ENCODE measurements at places on chromosomes 11 and 22.

- DNase-seq: no peak
These were observed 61.4 kb downstream of the LIF start for GRCh38 chr22:30185129-30185528.

DNA sequence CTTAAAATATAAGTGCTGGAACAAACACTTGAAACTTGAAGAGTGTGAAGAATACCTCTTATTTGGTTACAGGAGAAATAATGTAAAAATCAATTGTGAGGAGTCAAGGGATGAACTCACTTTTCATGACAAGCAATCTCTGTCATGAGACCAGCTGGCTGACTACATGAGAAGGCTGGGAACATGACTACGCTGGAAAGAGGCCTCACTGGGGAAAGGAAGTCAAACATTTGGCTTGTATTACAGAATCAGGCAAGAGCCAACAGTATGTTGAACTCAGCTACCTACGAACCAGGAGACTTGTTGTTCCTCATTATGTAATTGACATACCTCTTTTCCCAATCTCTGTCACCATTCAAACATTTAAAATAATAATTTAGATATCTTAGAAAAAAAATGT lies 14.4 kb downstream of the DCDC1 start:
- peak; percentile 33 for DNase-seq

- DNase-seq: no peak
These were observed 353.2 kb downstream of the ETS1 start for GRCh38 chr11:128234143-128234542.

- DNase-seq: peak; percentile 70
These were observed 3.5 kb downstream of the CNTF start for GRCh38 chr11:58625826-58626460.

DNA sequence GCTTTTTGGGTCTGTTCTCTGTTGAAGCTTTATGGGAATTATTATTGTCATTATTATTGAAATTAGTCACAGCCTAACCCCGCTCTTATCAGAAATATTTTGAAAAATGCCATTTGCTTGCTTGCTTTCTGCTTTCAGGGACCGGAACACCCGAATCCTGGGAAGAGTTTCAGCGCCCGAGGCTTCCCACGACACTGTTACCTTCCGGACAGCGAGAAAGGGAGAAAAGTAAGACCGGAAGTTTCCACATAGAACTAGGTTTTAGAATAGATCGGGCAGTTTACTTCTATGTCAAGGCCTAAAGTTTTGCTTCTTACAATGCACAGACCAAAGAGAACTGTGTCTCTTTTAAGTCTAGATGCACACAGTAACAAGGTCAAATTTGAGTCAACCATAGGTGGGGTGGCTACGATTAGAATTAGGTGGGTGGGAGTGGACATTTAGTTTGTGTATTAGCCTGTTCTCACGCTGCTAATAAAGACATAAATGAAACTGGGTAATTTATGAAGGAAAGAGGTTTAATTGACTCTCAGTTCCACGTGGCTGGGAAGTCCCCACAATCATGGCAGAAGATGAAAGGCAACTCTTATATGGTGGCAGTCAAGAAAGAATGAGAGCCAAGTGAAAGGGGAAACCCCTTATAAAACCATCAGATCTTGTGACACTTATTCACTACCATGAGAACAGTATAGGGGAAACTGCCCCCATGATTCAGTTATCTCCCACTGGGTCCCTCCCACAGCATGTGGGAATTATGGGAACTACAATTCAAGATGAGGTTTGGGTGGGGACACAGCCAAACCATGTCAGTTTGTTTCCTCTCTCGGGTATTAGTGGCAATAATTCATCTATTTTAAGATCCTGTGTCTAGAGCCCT lies 12.9 kb downstream of the MPEG1 start:
- no peak for DNase-seq

DNA sequence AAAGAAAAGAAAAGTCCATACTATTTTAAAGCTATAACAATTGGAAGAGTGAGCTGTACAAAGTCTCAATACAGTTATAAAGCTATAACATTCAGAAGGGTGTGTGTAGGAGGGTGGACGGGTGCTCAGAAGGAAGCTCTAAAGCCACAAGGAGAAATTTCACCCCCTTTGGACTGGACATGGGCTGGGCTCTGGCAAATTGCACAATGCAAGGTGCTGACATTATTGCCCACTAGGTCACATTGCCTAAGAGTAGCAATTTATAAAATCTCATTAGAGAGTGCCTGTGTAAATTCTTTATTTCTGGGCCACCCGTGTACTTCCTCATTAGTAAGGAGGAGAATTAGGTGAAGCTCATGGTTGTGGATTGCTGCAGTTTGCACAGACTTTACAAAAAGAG lies 5.7 kb upstream of the APOBEC3A start:
- DNase-seq: no peak

- no peak for DNase-seq
These were observed 438.5 kb upstream of the LRRC4C start for GRCh38 chr11:41897991-41898390.

DNA sequence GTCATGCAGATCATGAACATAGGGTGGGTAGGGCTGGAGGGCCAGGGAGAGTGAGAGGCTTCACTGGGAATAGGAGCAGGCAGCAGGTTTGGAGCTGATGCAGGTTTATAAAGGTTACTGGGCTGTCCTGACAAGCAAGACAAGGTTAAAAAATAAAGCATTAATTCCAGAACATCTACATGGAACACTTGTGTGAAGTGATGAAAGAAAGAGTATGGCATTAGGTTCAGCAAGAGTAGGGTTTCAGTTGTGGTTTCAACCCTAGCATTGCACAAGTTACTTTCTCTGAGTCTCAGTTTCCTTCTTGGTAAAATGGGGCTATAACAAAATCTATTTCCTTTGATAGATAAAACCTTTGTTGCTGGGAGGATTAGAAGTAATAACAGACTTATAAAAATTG lies 114.6 kb upstream of the SESN3 start:
- no peak for DNase-seq

DNA sequence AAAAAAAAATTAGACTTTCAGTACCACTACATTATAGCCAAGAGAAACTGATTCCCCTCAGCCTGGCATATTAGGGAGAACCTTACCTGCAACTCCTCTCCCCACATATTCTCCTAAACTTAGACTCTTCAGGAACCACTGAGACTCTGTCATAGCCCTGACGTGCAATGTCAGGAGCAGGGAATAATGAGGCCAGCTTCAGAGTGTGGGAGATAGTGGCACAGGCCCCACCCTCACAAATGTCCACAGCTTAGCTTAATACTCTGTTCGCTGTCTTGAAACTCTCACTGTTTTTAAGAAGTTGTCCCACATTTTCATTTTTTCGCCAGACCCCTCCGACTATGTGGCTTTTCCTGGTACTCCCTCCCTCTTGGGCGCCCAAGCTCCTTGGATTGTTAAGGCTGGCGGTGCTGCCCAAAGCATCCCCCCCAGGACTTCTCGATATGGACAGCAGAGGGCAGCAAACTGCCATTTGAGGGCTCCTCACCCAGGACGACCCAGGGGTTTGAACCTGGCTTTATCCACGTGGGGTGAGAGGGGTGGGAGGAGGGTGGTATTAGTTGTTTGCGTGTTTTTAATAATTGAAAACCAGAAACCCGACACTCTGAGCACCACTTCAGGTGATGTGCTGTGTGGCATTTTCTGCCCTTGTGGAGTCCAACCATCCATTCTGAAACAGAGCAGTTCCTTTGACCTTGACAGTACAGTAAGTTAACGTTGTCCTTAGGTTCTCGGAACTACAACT lies 45.2 kb upstream of the RASSF10 start:
- peak; percentile 70 for DNase-seq

- no peak for DNase-seq
These were observed 25.5 kb downstream of the TNKS1BP1 start for GRCh38 chr11:57299150-57299737.

- no peak for DNase-seq
These were observed 28.0 kb downstream of the OR5B17 start for GRCh38 chr11:58330861-58331260.

DNA sequence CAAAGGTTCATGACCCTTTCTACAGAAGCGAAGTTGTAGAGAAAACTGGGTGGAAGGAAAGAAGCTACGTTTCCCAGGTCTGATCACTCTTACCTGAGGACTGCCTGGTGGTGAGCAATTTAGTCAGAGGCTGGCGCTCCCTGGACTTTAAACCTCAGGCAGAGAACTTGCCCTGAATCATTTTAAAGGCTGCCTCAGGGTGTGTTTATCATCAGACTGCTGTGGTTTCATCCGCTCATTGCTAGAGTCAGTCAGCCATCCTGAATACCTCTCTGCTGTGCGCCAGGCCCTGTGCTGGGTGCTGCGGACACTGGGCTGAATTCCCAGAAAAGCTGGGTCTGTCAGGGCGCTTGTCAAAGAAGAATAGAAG lies 2.7 kb downstream of the DTX4 start:
- peak; percentile 25 for DNase-seq

DNA sequence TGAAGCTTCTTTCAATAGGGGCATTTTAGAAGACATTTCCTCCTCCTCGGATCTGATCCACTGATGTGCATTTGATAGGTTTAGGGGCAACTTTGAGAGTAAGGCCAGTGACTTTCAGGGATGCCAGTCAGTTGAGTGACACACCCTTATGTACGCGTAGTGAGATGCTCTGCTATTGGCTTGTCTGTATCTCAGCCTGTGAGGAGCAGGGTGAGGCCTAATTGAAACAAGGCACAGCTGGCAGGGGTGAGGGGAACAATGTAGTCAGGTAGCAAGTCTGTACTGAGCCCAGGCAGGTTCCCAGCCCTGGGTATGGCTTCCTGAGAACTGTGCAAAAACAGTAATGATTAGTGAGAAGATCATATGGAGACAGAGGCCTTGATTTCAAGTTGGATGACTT lies 61.5 kb downstream of the STIM1 start:
- no peak for DNase-seq

- DNase-seq: peak; percentile 93
These were observed 117.0 kb downstream of the FBXO7 start for GRCh38 chr22:32591620-32592019.

GRCh38 chr11:102478673-102479299 lies 26.2 kb upstream of the TMEM123 start:
- no peak for DNase-seq

DNA sequence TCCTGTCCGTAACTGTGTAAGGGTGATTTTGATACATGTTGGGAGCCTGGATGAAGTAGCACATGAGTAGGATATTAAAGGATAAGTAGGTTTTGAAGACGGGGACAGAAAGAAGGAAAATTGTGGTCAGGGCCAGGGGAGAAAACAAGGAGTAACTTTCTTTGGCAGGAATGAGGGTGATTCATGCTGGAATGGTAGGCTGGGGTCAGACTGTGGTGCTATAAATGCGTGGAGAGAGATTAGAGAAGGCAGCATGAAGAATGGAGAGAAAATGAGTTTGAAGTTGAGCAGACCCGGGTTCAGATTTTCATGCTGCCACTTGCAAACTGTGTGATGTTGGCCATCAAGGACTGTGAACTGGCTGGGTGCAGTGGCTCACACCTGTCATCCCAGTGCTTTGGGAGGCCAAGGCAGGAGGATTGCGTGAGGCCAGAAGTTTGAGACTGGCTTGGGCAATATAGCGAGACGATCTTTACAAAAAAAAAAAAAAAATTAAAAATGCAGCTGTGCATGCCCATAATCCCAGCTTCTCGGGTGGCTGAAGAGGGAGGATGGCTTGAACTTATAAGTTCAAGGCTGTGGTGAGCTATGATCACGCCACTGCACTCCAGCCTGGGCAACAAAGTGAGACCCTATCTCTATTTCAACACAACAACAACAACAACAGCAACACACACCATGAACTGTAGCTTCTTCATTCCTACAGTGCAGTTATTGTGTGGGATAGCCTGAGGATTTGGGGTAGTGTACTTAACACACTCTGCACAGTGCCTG lies 22.3 kb downstream of the ZBTB16 start:
- peak; percentile 89 for DNase-seq

DNA sequence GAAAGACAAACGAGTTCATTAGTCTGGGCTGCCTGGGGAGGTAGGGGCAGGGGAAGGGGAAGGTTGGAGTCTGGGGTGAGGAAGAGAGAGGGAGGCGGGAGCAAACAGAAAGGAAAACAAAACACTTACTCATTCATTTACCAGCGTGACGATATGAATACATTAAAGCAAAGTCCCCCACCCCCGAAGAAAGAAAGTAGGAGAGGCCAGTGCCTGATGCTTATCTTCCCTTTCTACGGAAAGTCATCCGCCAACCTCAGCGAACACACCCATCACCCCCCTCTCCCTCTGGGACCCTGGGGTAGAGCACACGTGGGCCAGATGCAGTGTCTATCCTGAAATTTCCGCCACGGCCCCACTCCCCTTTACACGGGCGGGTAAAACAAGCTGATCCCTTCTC lies 13.7 kb downstream of the ABCC8 start:
- no peak for DNase-seq

DNA sequence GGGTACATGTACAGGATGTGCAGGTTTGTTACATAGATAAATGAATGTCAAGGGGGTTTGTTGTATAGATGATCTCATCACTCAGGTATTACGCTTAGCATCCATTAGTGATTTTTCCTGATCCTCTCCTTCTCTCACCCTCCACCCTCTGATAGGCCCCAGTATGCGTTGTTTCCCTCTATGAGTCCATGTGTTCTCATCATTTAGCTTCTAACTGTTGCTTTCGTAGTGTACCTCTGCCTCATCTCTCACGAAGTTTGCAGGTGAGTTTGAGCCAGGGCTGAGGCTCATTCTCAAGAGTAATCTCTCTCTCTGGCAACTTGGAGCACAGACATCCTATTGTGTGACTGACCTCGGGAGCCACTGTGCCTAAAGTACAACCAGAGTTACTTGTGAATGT lies 4.7 kb upstream of the HBE1 start:
- DNase-seq: peak; percentile 27

DNA sequence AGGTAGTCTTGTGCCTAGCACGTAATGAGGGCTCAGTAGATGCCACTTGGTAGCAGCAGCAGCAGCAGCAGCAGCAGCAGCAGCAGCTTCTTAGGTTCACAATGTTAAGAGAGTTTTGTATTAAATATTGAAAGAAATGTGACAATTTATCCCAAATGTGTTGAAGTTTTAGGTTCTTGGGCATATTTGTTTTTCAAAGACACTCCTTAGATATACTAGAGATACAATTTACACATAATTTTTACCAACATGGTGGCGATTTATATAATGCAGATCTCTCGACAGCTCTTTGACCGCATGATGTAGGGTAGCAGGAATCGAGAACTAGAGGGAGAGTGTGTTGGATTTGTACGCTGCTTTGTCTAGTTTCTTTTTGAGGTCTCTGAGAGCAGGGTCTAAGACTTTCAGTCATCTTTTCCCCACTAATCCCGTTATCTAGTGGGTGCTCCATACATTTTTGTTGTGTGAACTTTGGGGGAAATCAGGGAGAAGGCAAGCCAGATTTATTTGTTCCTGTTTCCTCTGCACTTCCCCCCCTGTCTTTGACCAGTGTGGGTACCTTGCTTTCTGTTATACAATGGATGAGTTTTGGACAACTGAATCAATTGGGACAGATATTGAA lies 1.4 kb downstream of the FDX1 start:
- DNase-seq: peak; percentile 22

- peak; percentile 76 for DNase-seq
These were observed 25.5 kb downstream of the CTTN start for GRCh38 chr11:70423523-70424505.

All from cardiac fibroblast (primary cell).